Coronary artery (tissue), 2 donors: ENCODE measurements at places on chromosomes 1 and 21.

DNA sequence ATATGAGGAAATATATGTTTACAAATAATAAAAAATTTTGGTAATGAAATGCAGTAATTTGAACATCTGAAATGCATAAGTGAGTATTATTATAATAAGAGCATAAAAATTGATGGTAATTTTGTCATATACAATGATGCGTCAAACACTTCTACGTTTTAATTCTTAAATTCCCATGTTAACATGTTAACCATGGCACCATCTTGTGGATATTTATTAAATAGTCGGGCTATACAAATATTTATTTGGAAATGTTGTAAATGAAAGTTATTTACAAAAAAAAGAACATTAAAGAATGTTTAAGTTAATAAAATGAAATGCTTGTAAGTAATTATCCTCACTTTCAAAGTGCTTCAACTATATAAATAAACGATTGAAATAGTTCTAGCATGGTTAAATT, 57.2 kb upstream of the C1orf185 start:
- DNase-seq: no peak

- DNase-seq: no peak
Measured at GRCh38 chr1:77925956-77926355, 37.5 kb downstream of the NEXN start.

DNA sequence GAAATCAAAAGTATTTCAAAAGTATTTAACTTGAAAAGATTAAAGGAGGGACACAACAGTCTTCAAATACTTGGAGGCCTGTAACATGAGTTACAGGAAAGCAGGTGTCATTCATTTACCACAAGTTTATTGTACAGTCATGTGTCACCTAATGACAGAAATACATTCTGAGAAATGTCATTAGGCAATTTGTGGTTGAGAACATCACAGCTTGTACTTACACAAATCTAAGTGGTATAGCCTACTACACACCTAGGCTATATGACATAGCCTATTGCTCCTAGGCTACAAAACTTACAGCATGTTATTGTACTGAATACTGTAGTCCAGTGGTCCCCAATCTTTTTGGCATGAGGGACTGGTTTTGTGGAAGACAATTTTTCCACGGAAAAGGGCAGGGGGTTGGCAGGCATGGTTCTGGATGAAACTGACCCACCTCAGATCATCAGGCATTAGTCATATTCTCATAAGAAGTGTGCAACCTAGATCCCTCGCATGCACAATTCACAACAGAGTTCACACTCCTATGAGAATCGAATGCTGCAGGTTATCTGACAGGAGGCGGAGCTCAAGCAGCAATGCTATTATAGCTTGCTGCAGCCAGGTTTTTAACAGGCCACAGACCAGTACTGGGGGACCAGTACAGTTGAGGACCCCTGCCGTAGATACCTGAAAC, 25.0 kb upstream of the PHTF1 start:
- no peak for DNase-seq

DNA sequence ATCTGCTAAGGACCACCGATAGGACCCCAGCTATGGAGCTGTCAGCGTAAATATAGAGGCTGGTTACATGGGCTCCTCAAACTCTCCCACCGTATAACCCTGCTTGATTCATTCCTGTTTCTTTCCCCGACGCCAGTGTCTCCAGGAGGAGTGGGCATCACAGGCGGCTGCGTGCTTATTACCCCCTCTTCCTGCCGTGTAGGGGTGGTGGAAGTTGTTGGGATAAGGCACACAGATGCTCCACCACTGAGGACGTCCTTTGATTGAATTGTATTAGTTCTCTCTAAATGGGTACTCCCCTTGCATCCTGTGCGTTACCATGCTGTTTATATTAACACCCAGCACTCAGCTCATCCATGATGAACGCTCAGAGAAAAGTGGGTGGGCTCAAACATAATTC, 104.6 kb downstream of the ZBTB18 start:
- DNase-seq: no peak

DNA sequence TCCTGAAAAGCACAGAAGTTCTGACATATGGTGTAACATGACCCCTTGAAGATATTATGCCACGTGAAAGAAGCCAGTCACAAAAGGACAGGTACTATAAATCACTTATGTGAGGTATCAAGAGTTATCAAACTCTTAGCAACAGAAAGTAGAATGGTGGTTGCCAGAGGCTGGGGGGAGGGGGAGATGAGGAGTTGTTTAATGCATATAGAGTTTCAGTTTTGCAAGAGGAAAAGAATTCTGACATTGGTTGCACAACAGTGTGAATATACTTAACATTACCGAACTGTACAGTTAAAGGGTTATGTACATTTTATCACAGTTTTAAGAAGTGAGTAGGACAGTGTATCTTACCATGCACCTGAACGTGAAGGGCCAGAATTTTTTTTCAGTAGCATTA, 80.0 kb downstream of the USP25 start:
- DNase-seq: no peak

- DNase-seq: no peak
Measured at GRCh38 chr1:162977944-162978568, 91.1 kb upstream of the RGS4 start.
